Endothelial cell of umbilical vein (primary cell): ENCODE measurements at places on chromosomes 11 and 22. TPM values are rescaled to one million over a fixed set of nuclear protein-coding genes. Genes with fewer than 3 reads are reported as not detected.

The RAB38 gene
- 2.1 and 3.6 TPM in 2 replicates for total RNA-seq

The CASP5 gene
- total RNA-seq: not detected in 2 replicates

The TBX1 gene
- 30.2 and 38.2 TPM in 2 replicates for total RNA-seq

The P2RX6 gene
- not detected in 2 replicates for total RNA-seq

The APOBEC3G gene
- 2.9 and 5.1 TPM in 2 replicates for total RNA-seq

The APOBEC3A gene
- not detected in 2 replicates for total RNA-seq

The PGM2L1 gene
- 24.7 and 31.4 TPM in 2 replicates for total RNA-seq

The KMT2A gene
- total RNA-seq: 63.9 and 64.1 TPM in 2 replicates

The DRICH1 gene
- total RNA-seq: 0.32 TPM in 1 of 2 replicates, not detected in the other

The LRRN4CL gene
- 0.20 and 0.37 TPM in 2 replicates for total RNA-seq

The ART5 gene
- total RNA-seq: not detected in 2 replicates

The OR52H1 gene
- not detected in 2 replicates for total RNA-seq

The OR52J3 gene
- total RNA-seq: not detected in 2 replicates

The DLG2 gene
- total RNA-seq: 1.1 and 2.0 TPM in 2 replicates

The ESAM gene
- total RNA-seq: 273 and 303 TPM in 2 replicates

The HSPB2 gene
- not detected in 2 replicates for total RNA-seq

The RASD2 gene
- not detected in 2 replicates for total RNA-seq

The CCDC87 gene
- 0.22 and 0.28 TPM in 2 replicates for total RNA-seq

The F2 gene
- total RNA-seq: not detected in 2 replicates

The C11orf21 gene
- not detected in 2 replicates for total RNA-seq

The GRM5 gene
- total RNA-seq: 0.11 and 0.28 TPM in 2 replicates

The CARD18 gene
- not detected in 2 replicates for total RNA-seq

The ANO5 gene
- 0.46 and 1.3 TPM in 2 replicates for total RNA-seq

The YPEL4 gene
- total RNA-seq: 0.24 and 0.30 TPM in 2 replicates

The RPLP2 gene
- total RNA-seq: 1,644 and 1,739 TPM in 2 replicates

The USP2 gene
- 1.1 and 1.2 TPM in 2 replicates for total RNA-seq

The NPTXR gene
- total RNA-seq: 0.73 and 0.95 TPM in 2 replicates

The FJX1 gene
- 23.7 and 26.6 TPM in 2 replicates for total RNA-seq

The BEST1 gene
- total RNA-seq: 0.21 TPM in 1 of 2 replicates, not detected in the other

The OR4D5 gene
- not detected in 2 replicates for total RNA-seq

The SNX15 gene
- total RNA-seq: 21.0 and 21.8 TPM in 2 replicates

The RTN4RL2 gene
- total RNA-seq: 0.83 and 1.3 TPM in 2 replicates

The TBX10 gene
- not detected in 2 replicates for total RNA-seq

The YIF1A gene
- total RNA-seq: 104 and 123 TPM in 2 replicates

The IGLL1 gene
- total RNA-seq: not detected in 2 replicates

The MMP13 gene
- total RNA-seq: not detected in 2 replicates

The PRAME gene
- not detected in 2 replicates for total RNA-seq

The CARD10 gene
- 39.5 and 40.6 TPM in 2 replicates for total RNA-seq

The C11orf97 gene
- total RNA-seq: not detected in 2 replicates

The HORMAD2 gene
- not detected in 2 replicates for total RNA-seq

The SLC25A1 gene
- total RNA-seq: 94.5 and 102 TPM in 2 replicates

The DNAJB13 gene
- 0.46 TPM in 1 of 2 replicates, not detected in the other for total RNA-seq

The CCDC116 gene
- 0.33 and 0.53 TPM in 2 replicates for total RNA-seq

The SLC22A8 gene
- not detected in 2 replicates for total RNA-seq

The CPT1B gene
- 3.6 and 7.1 TPM in 2 replicates for total RNA-seq

The MAPK8IP1 gene
- total RNA-seq: 4.8 and 5.3 TPM in 2 replicates

The SMPD1 gene
- 51.9 and 58.9 TPM in 2 replicates for total RNA-seq

The FERMT3 gene
- 63.4 and 64.4 TPM in 2 replicates for total RNA-seq

The KRTAP5-2 gene
- total RNA-seq: not detected in 2 replicates

The OR52K1 gene
- total RNA-seq: not detected in 2 replicates

The PARVG gene
- total RNA-seq: 0.82 TPM in 1 of 2 replicates, not detected in the other

The SYT9 gene
- total RNA-seq: 0.25 TPM in 1 of 2 replicates, not detected in the other
